ENCODE measurements at places on chromosomes 5 and 9. TPM values are rescaled to one million over a fixed set of nuclear protein-coding genes. Genes with fewer than 3 reads are reported as not detected.

- DNase-seq = no peak
Observed at GRCh38 chr5:161600156-161600555, 53.6 kb upstream of the GABRB2 start.

- no peak for DNase-seq
Observed at GRCh38 chr5:116517488-116517887, 57.1 kb downstream of the SEMA6A start.

DNA sequence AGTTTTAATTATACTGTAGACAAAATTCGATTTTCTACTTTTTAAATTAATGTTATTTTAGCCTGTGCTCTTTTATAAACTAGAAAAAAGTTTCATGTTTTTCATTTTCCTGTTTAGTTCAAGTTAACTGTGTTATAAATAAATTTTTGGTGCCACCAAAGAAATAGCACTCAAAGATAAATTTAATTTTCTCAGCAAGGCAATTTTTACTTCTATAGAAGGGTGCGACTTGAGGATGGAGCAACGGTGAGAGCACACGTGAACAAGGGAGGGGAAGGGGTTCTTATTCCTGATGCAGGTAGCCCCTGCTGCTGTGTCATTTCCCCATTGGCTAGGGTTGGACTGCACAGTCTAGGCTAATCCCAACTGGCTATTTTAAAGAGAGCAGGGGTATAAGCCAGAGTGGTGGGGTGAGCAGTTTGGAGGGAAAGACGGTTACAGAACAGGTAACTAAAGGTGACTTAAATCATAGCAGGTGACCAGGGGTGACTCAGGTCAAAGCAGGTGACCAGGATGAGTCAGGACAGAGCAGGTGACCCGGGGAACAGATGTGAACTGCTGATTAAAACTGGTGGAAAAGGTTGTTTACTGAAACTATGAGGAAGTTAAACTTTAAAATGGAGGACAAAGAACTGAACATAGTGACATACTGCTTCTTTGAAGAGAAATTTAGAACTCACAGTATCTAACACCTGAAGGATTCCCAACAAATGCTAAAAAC lies 104.6 kb upstream of the GPBP1 start:
- no peak for DNase-seq

GRCh38 chr9:8450810-8451545 lies 651.4 kb upstream of the DMAC1 start:
- DNase-seq = no peak

DNA sequence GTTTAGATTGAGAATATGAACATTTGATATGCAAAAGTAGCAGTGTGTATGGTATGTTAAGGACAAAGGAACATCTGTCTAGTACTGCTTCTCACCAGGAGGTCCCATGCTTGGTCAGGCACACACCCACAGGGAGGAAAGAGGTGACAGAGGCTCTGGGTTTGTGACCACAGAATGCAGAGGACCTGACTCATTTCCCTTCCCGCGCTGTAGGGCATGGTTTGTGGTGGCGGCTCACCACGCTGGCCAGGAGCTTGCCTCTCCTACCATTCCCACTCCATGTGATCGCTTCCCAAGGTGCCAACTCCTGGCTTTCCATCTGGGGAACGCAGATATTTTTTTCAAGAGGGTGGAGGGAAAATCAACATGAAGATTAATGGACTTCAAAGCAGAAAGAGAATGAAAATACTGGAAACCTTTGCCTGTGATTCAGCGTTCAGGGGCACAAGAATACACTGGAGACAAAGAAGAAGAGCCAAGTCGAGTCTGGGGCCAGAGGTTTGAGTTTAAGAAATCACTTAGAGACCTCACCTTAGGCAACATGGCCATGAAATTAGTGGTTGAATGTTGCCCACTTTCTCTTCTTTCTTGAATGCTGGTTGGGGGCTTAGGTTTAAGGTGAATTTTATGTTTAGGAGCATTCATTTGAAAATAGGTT lies 477.8 kb downstream of the CCDC171 start:
- peak; percentile 87 for DNase-seq

The SHOC1 gene
- not detected for total RNA-seq

The RNF180 gene
- total RNA-seq = 5.3 TPM

The NR5A1 gene
- total RNA-seq = not detected

The DNAJB5 gene
- total RNA-seq = 6.8 TPM

The CNTNAP3B gene
- total RNA-seq = 10.0 TPM

The PCDHB16 gene
- total RNA-seq = 10.8 TPM

The INSL4 gene
- total RNA-seq = not detected

The CORO2A gene
- total RNA-seq = 1.8 TPM

The SPATA31E1 gene
- total RNA-seq = not detected
